Kasumi-1 (cell line): ENCODE measurements at places on chromosomes 4 and X.

DNA sequence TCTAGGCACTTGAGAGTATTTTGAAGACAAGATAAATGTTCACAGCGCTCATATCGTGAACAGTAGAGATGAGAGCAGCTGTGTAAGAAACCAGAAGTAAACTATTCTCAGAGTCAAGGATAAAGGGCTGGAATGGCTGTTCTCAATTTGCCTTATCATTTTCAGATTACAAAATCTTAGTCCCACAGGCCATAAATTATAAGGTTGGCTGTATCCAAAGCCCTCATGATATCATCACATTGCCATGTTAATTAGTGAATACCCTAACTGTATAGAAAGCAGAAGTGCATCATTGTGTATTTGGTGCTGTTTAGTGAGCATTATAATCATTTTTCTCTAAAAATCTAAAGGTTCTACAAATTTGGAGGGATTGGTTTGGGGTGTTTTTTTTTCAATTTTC lies 168.9 kb upstream of the EDNRA start:
- no peak for DNase-seq

DNA sequence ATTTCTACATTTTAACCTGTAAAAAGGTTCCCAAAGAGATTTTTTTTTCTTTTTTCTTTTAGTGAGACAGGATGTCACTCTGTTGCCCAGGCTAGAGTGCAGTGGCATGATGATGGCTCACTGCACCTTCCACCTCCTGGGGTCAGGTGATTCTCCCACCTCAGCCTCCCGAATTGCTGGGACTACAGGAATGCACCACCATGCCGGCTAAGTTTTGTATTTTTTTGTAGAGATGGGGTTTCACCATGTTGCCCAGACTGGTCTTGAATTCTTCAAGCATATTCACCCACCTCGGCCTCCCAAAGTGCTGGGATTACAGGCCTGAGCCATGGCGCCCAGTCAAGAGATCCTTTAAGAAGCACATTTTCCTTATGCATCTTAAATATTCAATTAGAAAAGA lies 12.6 kb downstream of the RHOH start:
- no peak for DNase-seq

GRCh38 chr4:170198747-170199146 lies 109.0 kb upstream of the AADAT start:
- DNase-seq, result peak; percentile 45

- no peak for DNase-seq
Measured at GRCh38 chrX:108313669-108314068, 124.6 kb downstream of the COL4A6 start.

GRCh38 chrX:32370456-32371205 lies 840.7 kb downstream of the DMD start:
- DNase-seq, result no peak
